Substantia nigra (tissue), 51 donors: ENCODE measurements at places on chromosomes 7 and 10.
A peak's percentile ranks its signal among the peaks of the same experiment; 100 is the strongest.

DNA sequence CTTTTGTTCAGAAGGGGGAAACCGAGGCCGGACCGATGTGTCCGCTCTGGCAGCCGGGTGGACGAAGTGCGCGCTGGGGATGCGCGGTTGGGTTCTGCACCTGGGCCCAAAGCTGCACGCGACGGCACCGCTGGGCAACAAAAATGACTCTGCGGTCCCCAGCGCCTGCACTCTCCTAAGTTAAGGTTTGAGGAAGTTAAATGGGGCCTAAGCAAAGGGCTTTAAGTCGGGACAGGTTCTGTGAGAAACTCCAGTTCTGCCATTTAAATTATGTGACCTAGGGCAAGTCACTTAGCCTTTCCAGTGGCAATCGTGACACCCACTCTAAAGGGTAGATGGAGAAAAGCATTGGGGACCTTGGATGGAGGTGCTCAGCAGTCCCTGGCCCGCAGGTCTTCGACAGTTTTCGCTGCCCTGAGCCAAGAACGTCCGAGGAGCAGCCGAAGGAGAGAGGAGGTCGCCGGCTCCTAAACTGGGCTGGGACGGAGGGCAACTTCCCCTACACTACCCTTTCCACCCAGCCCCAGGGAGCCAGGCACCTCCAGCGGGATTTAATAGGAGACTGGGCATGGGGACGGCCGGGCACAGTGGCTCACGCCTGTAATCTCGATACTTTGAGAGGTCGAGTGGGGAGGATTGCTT lies 534 bp upstream of the ACBD5 start:
- peak; percentile 30 for DNase-seq

DNA sequence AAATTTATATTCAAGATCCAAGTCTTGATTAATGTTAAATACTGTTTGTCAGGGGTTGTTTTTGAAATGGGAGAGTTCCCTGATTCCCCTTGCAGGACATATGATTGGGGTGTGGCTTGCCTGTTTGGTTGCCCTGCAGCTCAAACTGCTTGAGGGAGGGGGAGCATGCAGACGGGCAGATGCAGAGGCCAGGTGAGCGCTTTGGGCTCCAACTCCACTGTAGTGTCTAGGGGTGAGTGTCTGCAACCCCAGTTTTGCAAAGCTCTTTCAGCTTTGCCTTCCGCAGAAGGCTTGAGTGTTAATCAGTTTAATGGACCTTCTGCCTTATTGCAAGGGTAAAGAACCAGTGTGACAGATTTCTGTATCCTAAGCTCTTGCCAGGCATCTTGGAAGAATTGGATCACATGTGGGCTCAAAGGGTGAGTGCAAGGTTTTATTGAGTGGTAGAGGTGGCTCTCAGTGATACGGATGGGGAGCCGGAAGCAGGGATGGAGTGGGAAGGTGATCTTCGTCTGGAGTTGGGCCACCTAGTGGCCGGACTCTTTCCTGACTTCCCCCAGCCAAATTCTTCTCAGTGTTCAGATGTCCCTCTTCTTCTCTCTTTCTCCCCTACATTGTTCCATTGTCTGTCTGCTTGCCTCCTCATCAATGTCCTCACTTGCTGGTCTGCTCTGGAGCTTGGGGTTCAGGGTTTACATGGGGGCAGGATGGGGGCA lies 479.7 kb downstream of the ATRNL1 start:
- no peak for DNase-seq

- no peak for DNase-seq
Observed at GRCh38 chr10:128060341-128061250, 65.6 kb downstream of the MKI67 start.

- DNase-seq = no peak
Observed at GRCh38 chr10:7265396-7266123, 145.3 kb downstream of the SFMBT2 start.

GRCh38 chr10:114303556-114303955 lies 64.5 kb downstream of the VWA2 start:
- no peak for DNase-seq

- DNase-seq = no peak
Observed at GRCh38 chr10:18282094-18282493, 141.9 kb downstream of the CACNB2 start.

DNA sequence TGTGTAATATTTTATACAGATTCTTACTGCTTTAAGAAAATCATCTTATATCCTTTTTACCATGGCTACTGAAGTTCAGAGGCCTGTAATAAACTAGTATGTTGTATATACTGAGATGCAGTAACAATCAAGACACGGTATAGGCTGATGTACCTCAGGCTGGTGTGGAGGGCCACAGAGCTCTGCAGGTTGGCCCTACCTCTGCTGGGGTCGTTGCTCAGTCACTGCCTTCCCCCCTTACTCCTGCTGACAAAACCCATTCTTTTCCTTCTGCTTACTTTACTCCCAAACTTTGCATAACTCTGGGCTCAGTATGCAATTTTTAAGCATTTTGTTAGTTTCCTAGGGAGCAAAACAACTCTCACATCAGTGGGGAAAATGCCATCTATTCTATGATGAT lies 200.1 kb upstream of the FOXP2 start:
- no peak for DNase-seq

- no peak for DNase-seq
Observed at GRCh38 chr7:104241135-104241534, 33.3 kb upstream of the ORC5 start.

GRCh38 chr10:84138478-84139125 lies 707 bp upstream of the GHITM start:
- no peak for DNase-seq

DNA sequence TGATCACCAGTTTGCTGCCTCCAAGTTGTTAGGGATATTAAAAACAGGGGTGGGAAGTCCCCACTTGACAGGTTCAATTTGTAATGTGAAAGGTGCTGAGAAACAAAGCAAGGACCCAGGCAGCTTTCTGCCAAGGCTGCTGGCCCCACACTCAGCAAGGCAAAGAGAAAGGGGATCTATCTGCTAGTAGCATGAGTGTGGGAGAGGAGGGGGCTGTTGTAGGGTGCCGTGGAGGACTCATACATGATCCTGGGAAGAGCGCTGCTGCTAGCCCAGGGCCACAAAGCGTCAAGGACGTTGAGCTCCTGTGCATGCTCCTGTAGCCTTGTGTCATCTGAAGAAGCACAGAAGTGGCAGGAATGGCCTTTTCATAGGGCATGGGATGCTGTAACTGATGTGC lies 96.5 kb upstream of the INSYN2A start:
- no peak for DNase-seq

GRCh38 chr10:101777619-101778145 lies 1.8 kb upstream of the FGF8 start:
- no peak for DNase-seq

- DNase-seq = no peak
Observed at GRCh38 chr10:99399664-99400063, 30.8 kb downstream of the GOT1 start.

DNA sequence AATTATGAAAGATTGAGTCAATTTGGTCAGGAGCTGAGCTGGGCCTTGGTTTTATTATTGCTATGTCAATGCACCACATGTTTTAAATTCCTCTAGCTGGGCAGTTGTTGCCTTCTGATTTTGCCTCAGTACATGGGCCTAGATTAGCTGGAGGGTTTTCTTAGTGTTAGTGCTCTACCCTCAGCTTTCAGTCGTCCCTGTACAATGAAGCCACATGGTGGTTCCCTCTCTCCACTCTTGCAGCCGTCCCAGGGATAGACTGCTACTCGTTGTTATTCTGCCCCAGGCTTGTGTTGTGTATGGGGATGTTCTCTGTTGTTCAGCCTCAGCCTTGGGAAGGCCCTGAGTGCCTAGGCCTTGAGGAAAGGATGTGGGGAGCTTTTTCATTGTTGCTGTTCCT lies 37.0 kb downstream of the NHLRC2 start:
- DNase-seq = no peak

DNA sequence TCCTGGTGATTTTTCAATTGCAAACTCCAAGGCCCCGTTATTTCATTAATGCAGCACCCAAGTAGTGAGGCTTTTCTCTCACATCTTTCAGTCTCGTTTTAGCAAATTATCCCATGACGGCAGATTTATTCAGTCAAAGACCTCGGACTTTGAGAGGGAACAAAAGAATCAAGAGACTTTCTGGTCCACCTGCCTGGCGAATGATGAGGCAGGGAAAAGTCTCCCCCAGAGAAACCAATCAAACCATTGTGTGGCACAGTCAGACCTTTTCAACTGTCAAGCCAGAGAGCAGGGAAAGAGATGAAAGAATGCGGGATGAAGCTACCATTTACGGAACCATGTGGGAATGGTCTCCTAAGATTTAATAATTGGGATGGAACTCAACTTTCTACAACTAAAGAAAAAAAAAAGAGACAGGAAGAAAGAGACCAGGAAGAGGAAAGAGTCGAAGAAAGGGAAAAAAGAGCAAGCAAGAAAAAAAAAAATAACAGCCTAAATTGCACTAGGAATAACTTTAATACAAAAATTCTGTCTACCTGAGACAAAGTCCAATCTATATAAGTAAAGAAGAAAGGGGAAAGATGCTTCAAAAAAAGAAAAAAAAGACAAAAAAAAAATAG lies 22.8 kb downstream of the GLI3 start:
- no peak for DNase-seq

- DNase-seq = no peak
Observed at GRCh38 chr10:94062611-94063010, 68.9 kb downstream of the PLCE1 start.

- no peak for DNase-seq
Observed at GRCh38 chr7:5758753-5759335, 22.6 kb downstream of the RNF216 start.

- DNase-seq = no peak
Observed at GRCh38 chr7:106138776-106139175, 26.7 kb upstream of the SYPL1 start.
